ENCODE measurements at places on chromosomes 4 and X.

- DNase-seq: no peak
These were observed 8.5 kb downstream of the POU3F4 start for GRCh38 chrX:83516597-83516996.

DNA sequence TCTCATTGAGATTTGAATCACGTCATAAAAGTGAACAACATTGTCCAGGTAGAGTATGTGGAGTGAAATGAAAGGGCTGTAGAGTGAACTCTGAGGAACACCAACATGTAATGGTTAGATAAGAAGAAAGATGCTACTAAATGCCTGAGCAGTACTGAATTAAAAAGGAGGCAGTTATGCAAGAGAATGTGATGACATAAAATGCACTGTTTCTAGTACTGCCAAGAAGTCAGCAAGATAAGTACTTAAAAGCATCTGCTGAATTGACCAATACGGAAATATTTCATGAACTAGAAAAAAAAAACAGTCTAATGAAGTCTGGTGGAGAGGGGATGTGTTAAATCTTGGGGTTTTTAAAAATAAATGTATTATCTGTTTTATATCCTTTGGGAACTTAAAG lies 583.8 kb upstream of the GALNT7 start:
- no peak for DNase-seq

GRCh38 chrX:8364369-8365141 lies 100.1 kb upstream of the VCX3B start:
- DNase-seq: no peak

DNA sequence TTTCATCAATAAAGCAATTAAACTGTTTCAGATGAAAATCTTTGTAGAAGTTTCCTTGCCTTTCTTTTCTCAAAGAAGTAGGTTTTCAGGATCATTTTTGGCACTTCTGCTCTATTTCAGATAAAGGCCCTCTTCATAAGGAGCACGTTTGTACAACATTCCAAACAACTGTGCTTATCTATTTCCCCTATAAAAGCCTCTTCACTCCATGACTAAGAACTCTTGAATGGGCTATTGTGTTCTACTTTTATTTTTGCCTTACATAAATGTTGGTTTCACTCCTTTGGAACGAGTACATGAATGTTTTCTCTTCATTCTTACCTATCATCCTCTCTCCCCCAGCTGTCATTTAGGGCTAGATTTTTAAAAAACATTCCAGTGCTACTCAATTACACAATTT lies 288.0 kb upstream of the PPP1R2C start:
- DNase-seq: no peak

DNA sequence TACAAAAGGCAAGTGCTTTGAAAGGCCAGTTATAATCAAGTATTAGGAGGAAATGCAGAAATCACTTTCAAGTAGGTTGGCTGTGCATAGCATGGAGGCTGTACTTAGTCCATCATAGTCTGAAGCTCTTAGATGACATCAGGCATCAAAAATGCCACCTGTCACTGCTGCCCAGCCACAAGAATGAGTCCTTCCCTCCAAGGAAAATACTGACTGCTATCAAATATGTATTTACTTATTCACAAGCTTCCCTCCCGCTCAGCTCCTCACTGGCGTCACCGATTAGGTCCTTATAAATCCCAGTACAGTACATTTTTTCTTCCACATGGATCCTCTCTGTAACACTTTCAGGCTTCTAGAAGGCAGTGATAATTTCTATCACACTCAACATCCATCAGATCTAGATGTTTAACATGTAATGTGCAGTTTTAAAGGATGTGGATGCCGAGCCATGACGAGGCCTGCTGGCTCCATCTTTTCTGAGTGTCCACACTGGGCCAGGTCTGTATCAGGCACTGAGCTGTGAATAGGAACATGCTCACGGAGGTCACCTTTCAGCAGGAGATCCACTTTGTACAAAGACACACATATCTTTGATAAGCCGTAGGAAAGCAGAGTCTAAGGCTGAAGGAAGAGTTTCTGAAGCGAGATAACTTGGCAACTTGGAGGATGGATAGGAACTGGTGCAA lies 121.9 kb downstream of the PALLD start:
- DNase-seq: no peak

DNA sequence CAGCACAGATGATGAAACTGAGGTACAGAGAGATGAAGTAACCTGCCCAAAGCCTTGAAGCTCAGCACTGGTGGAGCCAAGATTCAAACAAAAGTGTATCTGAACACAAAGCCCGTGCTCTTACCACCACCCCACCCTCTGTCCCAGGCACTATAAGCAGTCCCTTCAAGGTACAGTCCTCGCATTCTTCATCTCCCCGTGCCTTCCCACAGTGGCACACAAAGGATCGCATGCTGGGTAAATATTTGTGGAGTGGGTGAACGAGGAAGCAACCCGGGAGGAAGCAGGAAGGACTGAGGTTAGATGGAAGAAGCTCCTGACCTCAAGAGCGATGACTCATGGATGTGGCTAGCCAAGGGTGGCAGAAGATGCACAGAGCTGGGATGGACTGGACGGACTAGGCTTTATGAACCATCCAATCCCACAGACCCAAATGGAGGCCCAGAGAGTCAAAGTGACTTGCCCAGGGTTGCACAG lies 18.4 kb downstream of the IQSEC2 start:
- DNase-seq: no peak
